G401 (cell line): ENCODE measurements at places on chromosomes 7 and 10.

- DNase-seq, result no peak
Observed at GRCh38 chr7:27189295-27189996, 4.4 kb upstream of the HOXA11 start.

- peak; percentile 25 for DNase-seq
Observed at GRCh38 chr10:115706488-115707076, 566.4 kb downstream of the GFRA1 start.

- no peak for DNase-seq
Observed at GRCh38 chr10:4845766-4846165, 19.8 kb downstream of the AKR1E2 start.

DNA sequence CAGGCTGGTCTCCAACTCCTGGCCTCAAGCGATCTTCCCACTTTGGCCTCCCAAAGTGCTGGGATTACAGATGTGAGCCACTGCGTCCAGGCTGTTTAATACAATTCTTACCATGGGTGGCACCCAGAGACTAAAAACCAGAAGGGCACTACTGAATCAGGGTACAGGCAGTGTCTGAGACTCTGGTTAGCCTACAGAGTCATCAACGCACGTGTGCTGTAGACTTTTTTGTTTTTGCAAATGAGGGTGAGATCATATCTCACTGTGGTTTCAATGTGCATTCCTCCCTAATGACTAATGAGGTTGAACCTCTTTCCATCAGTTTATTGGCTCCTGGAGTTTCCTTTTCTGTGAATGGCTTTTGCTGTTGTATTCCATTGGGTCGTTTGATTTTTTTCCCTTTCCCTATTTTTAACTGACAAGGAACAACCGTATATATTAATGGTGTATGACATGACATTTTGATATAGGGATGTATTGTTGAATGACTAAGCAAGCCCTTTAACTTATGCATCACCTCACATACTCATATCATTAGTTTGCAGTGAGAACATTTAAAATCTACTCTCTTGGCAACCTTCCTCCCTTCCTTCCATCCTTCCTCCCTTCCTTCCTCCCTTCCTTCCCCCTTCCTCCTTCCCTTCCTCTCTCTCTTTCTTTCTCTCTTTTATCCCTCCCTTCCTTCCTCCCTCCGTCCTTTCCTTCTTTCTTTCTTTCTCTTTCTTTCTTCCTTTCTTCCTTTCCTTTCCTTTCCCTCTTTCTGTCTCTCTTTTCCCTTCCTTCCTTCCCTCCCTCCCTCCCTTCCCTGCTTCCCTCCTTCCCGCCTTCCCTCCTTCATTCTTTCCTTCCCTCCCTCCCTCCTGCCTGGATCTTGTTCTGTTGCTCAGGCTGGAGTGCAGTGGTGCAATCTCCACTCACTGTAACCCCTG, 9.3 kb upstream of the TMEM270 start:
- no peak for DNase-seq

- no peak for DNase-seq
Observed at GRCh38 chr7:133560900-133561299, 308.0 kb downstream of the EXOC4 start.

DNA sequence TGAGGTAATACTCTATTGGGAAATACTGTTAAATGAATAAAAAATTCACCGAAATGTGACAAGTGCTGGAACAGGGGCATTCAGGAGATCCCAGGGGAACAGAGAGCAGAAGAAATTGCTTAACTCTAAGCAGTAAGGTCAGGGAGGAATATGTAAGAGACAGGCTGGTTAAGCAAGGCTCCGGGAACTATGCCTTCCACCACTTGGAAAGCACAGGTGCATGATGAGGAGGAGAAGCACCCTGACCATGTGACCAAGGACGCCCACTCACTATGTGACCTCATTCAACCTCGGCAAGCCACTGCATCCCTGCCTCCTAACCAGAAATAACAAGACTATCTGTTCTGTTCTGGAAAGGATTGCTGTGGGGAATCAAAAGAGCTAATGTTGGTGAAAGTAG, 218.4 kb downstream of the ELMO1 start:
- peak; percentile 55 for DNase-seq

DNA sequence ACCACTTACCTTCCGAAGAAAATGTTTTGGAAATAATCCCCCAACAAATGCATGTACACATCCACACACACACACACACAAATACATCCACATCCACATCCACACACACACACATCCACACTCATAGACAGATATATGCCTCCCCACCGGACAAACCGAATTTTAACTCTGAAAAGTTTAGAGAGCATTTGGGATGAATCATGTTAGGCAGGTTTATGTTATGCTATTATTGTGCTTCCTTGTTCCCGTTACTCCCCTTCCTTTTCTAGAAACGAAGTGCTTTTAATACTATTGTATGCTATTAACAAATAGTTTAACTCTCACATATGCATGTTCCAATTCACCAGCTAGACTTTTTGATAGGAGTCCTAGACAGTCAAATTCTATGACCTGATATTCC, 91.5 kb downstream of the FAS start:
- no peak for DNase-seq

DNA sequence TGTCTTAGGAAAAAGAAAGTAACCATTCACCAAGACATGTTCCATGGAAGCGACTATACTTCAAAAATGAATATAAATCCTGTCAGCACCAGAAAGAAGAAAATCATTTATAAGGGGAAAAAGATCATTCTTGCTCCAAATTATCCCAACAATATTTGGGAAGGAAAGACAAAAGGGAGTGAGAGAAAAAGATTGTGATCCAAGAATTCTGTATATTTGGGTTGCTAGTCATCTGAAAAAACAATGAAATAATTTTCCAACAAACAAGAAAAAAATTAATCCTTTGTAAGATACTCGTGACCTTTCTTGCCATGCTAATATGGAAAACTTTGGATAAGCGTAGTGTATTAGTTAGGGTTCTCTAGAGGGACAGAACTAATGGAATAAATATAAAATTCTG, 163.2 kb upstream of the ZNF32 start:
- no peak for DNase-seq

- DNase-seq, result no peak
Observed at GRCh38 chr7:64884085-64884912, 18.8 kb upstream of the ZNF273 start.

DNA sequence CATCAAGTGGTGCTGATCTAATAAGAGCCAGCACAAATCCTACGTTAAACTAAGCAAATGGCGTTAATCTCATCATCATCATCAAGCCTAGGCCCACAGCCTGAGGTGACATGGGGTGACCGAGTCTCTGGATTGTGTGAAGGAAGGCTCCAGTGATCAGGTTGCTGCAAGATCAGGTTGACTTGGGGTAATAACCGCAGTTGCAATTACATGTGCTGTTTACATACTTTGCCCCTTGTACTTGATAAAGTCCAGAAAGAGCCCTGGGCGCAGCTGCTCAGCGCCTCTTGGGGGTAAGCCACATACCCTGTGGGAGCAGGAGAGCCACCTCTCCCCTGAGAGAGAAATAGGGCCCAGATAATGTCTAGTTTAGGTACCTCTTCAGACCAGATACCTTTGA, 228.1 kb downstream of the WDR11 start:
- no peak for DNase-seq

GRCh38 chr7:121195874-121196273, 132.9 kb upstream of the WNT16 start:
- DNase-seq, result no peak

GRCh38 chr10:49408519-49409306, 12.8 kb upstream of the DRGX start:
- no peak for DNase-seq

- no peak for DNase-seq
Observed at GRCh38 chr7:1848911-1849311, 178.8 kb downstream of the ELFN1 start.

DNA sequence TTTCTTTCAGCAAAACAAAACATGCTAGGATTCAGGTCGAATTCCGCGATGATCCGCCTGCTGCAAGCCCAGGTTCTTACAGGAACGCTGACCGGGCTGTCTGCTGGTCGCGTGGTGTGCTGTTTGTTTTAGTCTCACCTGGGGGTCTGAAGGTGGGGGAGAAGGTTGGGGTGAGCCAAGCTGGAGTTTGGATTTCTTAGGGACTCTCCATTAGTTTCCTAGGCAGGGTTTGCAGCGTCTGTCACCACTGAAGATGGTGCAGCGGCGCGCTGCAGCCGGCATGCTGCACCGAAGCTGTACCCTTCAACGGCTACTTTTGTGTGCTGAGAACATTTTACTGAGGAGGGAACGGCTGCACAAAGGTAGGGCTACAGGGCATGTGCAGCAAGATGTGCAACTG, 48.7 kb downstream of the GCC1 start:
- peak; percentile 63 for DNase-seq

- DNase-seq, result no peak
Observed at GRCh38 chr7:42012786-42013360, 224.1 kb downstream of the GLI3 start.

DNA sequence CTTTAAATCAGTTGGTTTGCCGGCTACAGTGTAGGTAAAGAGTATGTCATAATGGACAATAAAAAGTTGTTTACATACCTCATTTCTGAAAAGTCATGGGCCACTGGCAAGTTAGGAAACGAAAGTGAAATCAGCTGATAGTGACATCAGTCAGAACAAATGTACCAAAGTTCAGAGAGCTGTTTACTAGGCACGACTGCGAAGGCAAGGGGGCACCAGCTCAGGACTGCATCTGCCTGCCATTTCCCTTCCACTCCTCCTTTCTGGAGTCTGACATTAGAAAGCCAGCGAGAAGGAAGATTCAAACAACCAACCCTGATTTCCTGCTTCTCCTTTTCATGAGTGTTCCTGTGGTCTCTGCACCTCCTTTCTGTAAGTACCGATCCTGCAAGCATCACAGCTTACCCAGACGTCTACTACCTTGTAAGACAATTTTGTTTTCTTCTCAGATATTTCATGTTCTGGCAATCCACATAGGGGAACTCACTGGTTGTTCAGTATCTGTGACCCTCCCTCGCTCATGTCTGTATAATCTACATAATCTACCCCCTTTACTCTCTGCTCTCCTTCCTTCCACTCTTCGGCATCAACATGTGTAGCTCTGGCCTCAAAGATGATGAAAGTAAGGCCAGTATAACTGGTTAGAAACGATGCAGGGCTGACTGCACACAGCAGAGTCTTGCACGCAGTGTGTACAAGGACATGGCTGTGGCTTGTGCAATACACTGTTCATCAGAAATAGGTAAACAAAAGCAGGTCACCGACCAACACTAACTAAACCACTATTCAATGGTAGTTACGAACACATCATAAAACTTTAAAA, at the start of gene TMEM140:
TMEM140 (plus strand) TSS at position 174 of the 823 bp plus-strand sequence. CDS start 16,370 bp downstream, outside the sequence.
- no peak for DNase-seq

DNA sequence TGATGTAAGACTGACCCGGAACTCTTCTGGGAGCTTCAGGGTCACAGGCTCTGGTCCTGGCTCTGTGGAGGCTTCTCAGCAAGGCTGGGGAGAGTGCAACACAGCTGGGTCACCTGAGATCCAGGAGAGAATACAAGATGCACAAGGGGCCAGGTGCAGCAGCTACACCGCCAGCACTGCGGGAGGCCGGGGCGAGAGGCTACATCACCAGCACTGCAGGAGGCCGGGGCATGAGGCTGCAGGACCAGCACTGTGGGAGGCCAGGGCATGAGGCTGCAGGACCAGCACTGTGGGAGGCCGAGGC, 44.3 kb downstream of the PDGFA start:
- DNase-seq, result no peak

GRCh38 chr10:23173214-23174073, 18.7 kb upstream of the PTF1A start:
- DNase-seq, result no peak

GRCh38 chr7:41869596-41869995, 166.7 kb upstream of the INHBA start:
- DNase-seq, result no peak

GRCh38 chr7:138074540-138074939, 1.7 kb upstream of the AKR1D1 start:
- no peak for DNase-seq

DNA sequence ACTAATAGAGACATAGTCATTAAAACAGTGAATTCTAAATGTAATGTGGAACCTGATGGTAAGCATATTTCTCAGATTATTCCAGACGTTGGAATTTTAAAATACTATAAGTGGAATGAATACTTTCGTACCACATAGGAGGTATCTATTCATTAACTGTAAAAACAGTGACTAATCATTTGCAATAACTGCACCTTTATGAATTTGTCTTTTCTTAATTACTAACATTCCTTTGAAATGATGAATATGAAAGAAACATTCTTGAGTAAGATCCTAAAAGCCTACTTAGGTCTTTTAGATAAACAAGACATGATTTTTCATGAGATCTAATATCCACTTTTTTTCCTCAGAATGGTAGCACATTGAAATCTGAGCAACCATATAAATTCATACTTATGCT, 549.0 kb upstream of the LRRN3 start:
- DNase-seq, result no peak

DNA sequence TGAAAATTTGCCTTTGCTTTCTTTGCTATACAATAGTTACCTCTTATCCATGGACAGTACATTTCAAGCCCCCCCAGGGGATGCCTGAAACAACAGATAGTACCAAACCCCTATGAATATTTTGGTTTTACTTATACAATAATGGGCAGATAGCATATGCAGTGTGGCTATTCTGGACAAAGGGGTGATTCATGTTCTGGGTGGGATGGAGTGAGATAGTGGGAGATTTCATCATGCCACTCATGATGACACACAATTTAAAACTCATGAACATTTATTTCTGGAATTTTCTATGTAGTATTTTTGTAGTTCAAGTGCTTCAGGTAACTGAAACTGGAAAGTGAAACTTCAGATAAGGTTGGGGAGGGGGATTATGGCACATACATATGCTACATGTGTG, 12.0 kb downstream of the STARD3NL start:
- no peak for DNase-seq

- DNase-seq, result no peak
Observed at GRCh38 chr10:4399556-4399955, 426.5 kb upstream of the AKR1E2 start.

- DNase-seq, result no peak
Observed at GRCh38 chr10:71558991-71559390, 160.6 kb downstream of the C10orf105 start.

DNA sequence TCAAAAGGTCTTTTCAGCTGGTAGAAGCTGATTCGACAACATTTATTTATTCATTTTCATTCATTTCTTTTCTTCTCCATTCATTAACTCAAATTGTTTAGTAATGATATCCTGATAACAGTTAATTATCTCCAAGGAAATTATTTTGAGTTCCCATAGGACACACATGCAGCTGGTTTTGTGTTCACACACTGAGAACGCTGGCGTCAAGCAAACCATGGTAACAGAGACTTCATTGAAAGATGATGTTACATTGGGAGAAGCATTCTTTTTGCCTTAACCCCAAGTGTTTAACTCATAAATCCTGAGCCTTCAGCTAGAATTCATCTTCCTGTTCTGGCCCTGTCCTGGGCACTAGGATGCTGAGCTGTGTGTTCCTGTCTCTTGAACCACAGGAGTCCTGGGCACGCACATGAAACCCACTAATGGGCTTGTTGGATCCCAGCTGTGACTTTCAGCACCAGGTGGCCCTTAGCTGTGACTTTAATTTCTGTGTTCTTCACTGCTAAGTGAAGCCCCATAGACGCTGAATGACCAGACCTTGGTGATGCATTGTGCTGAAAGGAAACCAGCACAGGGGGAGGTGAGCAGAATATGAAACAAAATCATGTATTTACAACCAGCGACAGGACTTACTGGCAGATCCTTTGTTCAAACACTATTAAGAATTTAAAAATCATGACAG, 121.5 kb upstream of the PRSS58 start:
- no peak for DNase-seq

- DNase-seq, result no peak
Observed at GRCh38 chr7:152103691-152104090, 78.2 kb downstream of the GALNT11 start.
